PC-3 (cell line): ENCODE measurements at places on chromosomes 5 and 9. TPM values are rescaled to one million over a fixed set of nuclear protein-coding genes. Genes with fewer than 3 reads are reported as not detected.

- no peaks in the 10 kb centered on the region for H3K4me1 ChIP-seq
- peaks cover 12% of the 10 kb centered on the region; the same call in 1 of the 2 replicates for H3K36me3 ChIP-seq
- no peak for DNase-seq
- no peak overlapping the region for H3K27ac ChIP-seq
- H3K27me3 ChIP-seq: no peaks in the 10 kb centered on the region
Observed at GRCh38 chr5:177508221-177508611, 1.4 kb downstream of the DOK3 start.

GRCh38 chr5:57211039-57211438, 37.2 kb downstream of the GPBP1 start:
- H3K4me3 ChIP-seq: no peak overlapping the region
- no peak overlapping the region for H3K27ac ChIP-seq
- peaks cover 16% of the 10 kb centered on the region for H3K4me1 ChIP-seq
- DNase-seq: no peak
- peaks cover 9% of the 10 kb centered on the region; the same call in 1 of the 2 replicates for H3K36me3 ChIP-seq

GRCh38 chr9:93984860-93985259, 29.7 kb upstream of the BARX1 start:
- no peak for DNase-seq
- no peak overlapping the region for H3K27ac ChIP-seq
- H3K27me3 ChIP-seq: no peaks in the 10 kb centered on the region
- no peak overlapping the region for H3K4me3 ChIP-seq
- no peaks in the 10 kb centered on the region for H3K36me3 ChIP-seq

DNA sequence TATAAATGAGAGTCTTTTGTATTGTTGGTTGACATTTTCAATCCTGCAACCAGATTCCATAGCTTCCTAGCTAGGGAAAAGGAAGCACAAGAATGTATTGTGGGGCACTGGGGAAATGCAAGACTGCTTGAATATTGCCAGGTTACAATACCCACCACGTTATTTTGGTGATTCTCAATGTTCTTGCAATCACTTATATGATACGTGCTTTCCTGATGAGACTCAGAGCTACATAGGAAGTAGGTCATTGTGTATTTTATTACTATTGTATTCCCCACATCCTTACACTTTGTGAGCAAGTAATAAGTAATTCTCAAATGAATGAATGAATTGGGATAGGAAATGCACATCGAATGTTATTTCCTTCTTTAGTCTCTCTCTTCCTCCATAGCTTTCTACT, 217.1 kb upstream of the CD180 start:
- DNase-seq: no peak
- no peak overlapping the region for H3K27ac ChIP-seq
- no peaks in the 10 kb centered on the region for H3K36me3 ChIP-seq
- H3K4me3 ChIP-seq: no peak overlapping the region

- H3K36me3 ChIP-seq: no peaks in the 10 kb centered on the region; the same call in 1 of the 2 replicates
- DNase-seq: peak; percentile 58
- no peak overlapping the region for H3K27ac ChIP-seq
- H3K4me1 ChIP-seq: peaks cover 19% of the 10 kb centered on the region
Observed at GRCh38 chr9:129624168-129624759, 1.7 kb upstream of the NTMT1 start.

- no peaks in the 10 kb centered on the region for H3K4me1 ChIP-seq
- H3K27ac ChIP-seq: no peak overlapping the region
- no peak overlapping the region for H3K4me3 ChIP-seq
Observed at GRCh38 chr5:180612683-180613082, 21.4 kb upstream of the SCGB3A1 start.

DNA sequence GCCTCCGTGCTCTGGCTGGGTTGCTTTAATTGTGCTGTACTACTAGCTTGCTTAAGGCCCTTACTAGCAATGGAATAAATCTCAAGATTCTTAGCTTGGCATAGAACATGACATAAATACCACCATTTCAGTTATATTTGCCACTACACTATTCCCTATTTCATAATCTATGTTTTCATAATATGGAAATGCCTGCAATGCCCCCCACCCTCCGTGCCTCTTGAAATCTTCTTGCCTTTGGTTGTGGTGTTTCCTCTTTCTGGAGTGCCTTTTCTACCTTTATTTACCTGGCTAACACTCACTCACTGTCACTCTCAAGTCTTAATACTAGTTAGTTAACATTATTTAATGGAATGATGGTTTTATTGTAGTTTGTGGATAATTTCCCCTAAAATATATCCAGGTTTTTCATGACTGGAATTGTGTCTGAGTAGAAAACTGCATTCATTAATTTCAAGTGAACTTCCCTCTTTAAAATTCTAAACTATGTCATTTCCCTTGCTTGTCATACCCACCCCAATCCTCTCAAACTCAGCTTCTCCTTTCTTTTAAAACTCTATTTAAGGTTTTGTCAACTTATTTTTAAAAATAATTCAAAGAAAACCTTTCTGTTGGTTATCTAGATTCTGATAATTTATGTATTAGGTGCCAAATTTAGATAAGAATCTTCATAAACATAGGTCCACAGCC, 521.7 kb upstream of the DAB2 start:
- no peaks in the 10 kb centered on the region for H3K4me1 ChIP-seq
- H3K27me3 ChIP-seq: no peaks in the 10 kb centered on the region
- H3K4me3 ChIP-seq: no peak overlapping the region
- no peaks in the 10 kb centered on the region for H3K36me3 ChIP-seq
- no peak for DNase-seq

DNA sequence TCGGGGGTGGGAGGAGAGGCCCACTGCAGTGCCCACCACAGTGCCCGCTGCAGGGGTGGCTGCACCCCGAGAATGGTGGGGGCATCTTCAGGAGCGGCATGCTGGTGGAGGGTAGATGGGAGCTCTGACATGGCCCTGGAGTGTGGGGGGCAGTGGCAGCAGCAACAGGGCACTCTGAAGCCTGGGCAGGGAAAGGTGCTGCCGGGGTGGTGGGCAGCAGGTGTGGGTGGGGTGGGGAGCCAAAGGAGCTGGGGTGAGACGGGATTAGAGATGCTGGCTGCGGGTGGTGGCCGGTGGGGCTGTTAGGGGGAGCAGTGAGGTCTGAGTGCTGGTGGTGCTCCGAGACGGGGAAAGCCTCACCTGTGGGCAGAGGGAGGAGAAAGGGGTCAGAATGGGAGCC, 18.0 kb downstream of the FAM193B start:
- no peak overlapping the region for H3K4me3 ChIP-seq
- no peaks in the 10 kb centered on the region for H3K27me3 ChIP-seq
- no peak for DNase-seq
- H3K36me3 ChIP-seq: peaks cover 31% of the 10 kb centered on the region

DNA sequence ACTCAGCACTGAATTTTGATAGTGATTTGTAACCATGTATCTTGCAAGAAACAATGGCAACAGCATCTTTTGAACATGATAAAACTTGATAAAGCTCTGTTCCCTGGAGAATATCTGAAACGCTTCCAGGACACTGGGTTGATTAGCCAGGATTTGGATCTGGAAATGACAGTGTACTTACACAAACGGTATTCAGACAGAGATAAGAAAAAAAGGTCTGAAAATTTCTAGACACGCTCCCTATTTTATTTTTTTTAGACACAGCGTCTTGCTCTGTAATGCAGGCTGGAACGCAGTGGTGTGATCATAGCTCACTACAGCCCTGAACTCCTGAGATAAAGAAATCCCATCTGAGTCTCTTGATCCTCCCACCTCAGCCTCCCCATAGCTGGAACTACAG, 109.0 kb downstream of the GNAQ start:
- H3K36me3 ChIP-seq: no peaks in the 10 kb centered on the region
- no peaks in the 10 kb centered on the region for H3K27me3 ChIP-seq
- DNase-seq: no peak
- H3K4me3 ChIP-seq: no peak overlapping the region

DNA sequence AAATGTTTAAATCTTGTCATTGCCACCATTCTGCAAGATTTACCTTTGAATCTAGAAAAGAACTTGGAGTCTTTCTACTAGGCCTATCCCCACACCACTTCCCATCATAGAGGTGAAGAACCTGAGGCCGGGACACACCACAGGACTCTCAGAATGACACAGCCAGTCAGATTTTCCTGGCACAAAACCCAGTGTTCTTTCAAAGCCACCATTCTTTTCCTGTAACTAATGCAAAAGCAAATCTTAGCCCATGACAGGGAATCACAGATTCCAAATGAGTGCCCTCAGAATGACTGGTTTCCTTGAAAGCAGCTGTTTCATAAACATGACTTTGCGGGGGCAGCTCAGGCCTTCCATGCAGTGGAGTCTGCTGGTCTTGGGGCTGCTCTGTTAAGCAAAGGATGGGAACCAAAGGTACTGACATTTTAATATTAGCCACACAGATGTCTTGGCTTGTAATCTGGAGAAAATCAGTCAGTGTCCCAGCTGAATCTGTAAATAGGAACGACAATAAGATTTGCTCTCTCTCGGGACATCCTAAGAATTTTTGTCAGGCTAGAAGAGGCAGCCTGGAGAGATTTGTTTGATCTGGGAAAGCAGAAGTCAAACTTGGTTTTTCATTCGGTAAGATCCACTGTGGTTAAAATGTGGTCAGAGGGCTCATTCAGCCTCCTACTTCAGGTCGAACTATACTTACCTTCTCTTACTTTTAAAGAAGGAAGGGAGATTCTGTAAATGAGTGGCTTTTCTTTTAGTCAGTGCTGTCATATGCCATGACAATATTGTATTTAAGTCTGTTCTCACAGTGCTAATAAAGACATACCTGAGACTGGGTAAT, 115.1 kb downstream of the PALM2AKAP2 start:
- no peaks in the 10 kb centered on the region for H3K27me3 ChIP-seq
- H3K36me3 ChIP-seq: no peaks in the 10 kb centered on the region
- peak; percentile 12 for DNase-seq
- no peak overlapping the region for H3K4me3 ChIP-seq
- H3K4me1 ChIP-seq: no peaks in the 10 kb centered on the region

DNA sequence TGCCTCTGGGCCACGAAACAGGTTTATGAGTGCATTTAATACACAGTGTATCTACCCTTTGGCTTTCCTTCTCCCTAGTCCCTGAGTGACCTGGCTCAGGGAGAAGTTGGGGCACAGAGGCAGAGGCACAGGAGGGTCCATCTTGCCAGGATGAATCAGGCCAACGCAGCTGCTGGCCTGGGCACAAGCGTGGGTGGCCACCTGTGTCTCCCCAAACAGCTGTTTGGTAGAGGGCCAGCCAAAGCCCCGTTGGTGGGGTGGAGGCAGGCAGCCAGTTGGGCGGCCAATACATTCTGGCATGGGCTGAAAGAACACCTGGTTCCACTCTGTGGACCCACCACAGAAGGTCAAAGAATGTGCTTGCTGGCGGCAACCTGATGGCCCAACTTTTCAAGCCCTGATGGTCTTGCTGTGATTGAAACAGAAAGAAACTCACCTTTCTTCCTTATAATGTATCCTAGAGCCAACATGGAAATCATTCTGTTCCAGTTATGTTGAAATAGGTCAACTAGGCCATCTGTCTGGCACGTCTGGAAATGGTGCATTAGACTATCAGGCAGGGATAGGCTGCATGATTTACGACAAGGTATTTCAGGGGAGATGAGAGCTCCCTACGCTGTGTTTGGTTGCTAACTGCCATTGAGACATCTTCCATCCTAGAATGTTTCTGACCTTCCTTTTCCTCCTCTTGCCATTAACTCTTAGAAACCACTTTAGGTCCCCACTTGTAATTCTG, 337.4 kb downstream of the ADAMTS6 start:
- peaks cover 9% of the 10 kb centered on the region; the same call in 1 of the 2 replicates for H3K4me1 ChIP-seq
- no peak overlapping the region for H3K4me3 ChIP-seq
- DNase-seq: no peak
- no peak overlapping the region for H3K27ac ChIP-seq
- no peaks in the 10 kb centered on the region for H3K36me3 ChIP-seq

- no peaks in the 10 kb centered on the region for H3K36me3 ChIP-seq
- H3K27ac ChIP-seq: peak overlapping the region; percentile 69
- H3K4me1 ChIP-seq: peaks cover 39% of the 10 kb centered on the region
- peak; percentile 37 for DNase-seq
Observed at GRCh38 chr5:121969660-121970295, 8.0 kb downstream of the SRFBP1 start.

GRCh38 chr9:114413861-114414301, 26.1 kb upstream of the AKNA start:
- no peaks in the 10 kb centered on the region for H3K27me3 ChIP-seq
- H3K27ac ChIP-seq: no peak overlapping the region
- no peaks in the 10 kb centered on the region for H3K36me3 ChIP-seq
- DNase-seq: no peak

GRCh38 chr5:178432421-178433272, 157.5 kb downstream of the COL23A1 start:
- H3K27ac ChIP-seq: no peak overlapping the region
- H3K4me3 ChIP-seq: no peak overlapping the region
- H3K4me1 ChIP-seq: no peaks in the 10 kb centered on the region
- H3K36me3 ChIP-seq: no peaks in the 10 kb centered on the region
- no peak for DNase-seq

- H3K4me1 ChIP-seq: peaks cover 22% of the 10 kb centered on the region
- DNase-seq: peak; percentile 48
- H3K27me3 ChIP-seq: no peaks in the 10 kb centered on the region
- no peaks in the 10 kb centered on the region for H3K36me3 ChIP-seq
- H3K27ac ChIP-seq: no peak overlapping the region
- H3K4me3 ChIP-seq: no peak overlapping the region
Observed at GRCh38 chr9:36980148-36980974, 53.7 kb downstream of the PAX5 start.

- H3K27me3 ChIP-seq: no peaks in the 10 kb centered on the region
- H3K27ac ChIP-seq: peak overlapping the region; percentile 97
- peak; percentile 11 for DNase-seq
- H3K4me3 ChIP-seq: no peak overlapping the region
- no peaks in the 10 kb centered on the region for H3K36me3 ChIP-seq
- H3K4me1 ChIP-seq: peaks cover 39% of the 10 kb centered on the region
Observed at GRCh38 chr9:22170556-22170955, 161.5 kb upstream of the CDKN2B start.

- no peak overlapping the region for H3K27ac ChIP-seq
- no peaks in the 10 kb centered on the region for H3K36me3 ChIP-seq
- no peaks in the 10 kb centered on the region; the same call in 1 of the 2 replicates for H3K27me3 ChIP-seq
- H3K4me1 ChIP-seq: no peaks in the 10 kb centered on the region
- no peak for DNase-seq
Observed at GRCh38 chr5:3105581-3105980, 354.1 kb upstream of the IRX2 start.

The APC gene
- 31.0 and 31.7 TPM in 2 replicates for total RNA-seq

The FAXDC2 gene
- total RNA-seq: not detected in 2 replicates

The POLK gene
- 6.5 and 9.0 TPM in 2 replicates for total RNA-seq

The NTNG2 gene
- 1.7 and 6.0 TPM in 2 replicates for total RNA-seq

The PCDHAC1 gene
- total RNA-seq: 4.8 and 6.2 TPM in 2 replicates

The C9orf153 gene
- total RNA-seq: 1.9 TPM in 1 of 2 replicates, not detected in the other
